ENCODE measurements at places on chromosomes 3 and 15.

- no peak for DNase-seq
Observed at GRCh38 chr3:133106169-133106568, 68.0 kb downstream of the TMEM108 start.

DNA sequence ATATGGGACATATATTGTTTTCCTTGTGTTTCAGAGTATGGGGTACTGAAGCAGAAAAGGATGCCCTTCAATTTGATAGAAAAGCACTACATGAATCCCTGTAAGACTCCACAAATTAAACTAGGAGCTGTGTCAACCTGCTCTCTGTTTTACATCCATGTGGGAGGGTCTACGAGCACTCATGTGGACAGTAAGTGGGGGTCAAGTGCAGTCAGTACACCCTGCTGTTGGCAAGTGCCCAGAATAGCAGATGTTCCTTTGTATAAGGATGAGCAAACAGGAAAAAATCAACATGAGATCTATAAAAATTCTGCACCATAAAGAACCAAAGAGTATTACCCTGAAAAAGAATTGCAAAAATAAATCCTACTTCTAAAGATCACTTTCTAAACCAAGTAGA, 659.9 kb downstream of the SI start:
- no peak for DNase-seq

GRCh38 chr3:100129941-100130340, 15.6 kb upstream of the FILIP1L start:
- DNase-seq: no peak

DNA sequence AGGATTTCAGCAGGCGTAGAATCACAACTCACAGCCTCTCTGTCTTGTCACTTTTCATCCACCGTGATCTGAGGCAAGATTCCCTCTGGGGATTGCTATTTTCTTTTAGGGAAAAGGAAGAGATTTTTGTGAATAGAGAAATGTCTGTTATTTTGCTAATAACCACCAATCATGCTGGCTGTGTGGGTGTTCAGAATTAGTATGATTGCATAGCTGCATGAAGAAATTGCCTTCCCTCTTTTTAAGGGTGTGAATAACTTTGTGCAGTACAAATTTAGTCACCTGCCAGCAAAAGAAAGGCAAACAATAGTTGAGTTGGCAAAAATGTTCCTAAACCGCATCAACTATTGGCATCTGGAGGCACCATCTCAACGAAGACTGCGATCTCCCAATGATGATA, 60.8 kb downstream of the KAT2B start:
- no peak for DNase-seq

DNA sequence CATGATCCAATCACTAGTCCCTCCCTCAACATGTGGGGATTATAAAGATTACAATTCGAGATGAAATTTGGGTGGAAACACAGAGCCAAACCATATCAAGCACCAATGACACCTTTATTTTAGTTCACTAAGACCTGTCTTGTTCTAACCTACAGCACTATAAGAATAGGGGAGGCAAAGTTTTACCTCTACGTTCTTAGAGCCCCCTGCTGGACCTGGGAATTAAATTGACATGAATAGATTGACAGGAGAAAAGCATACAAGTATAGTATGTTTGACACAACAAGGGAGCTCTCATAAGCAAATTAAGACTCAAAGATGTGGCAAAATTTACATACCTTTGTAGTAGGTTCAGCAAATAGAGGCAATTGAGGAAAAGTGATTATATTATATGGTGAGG, 974.4 kb upstream of the ALCAM start:
- DNase-seq: no peak

GRCh38 chr3:48141604-48142137, 46.5 kb downstream of the CDC25A start:
- no peak for DNase-seq

DNA sequence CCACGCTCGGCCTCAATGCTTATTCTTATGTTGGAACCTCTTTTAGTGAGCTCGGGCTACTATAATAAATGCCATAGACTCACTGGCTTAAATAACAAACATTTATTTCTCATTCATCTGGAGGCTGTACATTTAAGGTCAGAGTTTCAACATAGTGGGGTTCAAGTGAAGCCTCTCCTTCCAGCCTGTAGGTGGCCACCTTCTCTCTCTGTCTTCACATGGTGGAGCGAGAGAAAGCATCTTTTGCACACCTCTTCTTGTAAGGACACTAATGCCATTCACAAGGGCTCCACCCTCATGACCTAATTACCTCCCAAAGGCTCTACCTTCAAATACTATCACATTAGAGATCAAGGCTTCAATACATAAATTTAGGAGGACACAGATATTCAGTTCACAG, 520.3 kb upstream of the EPHA6 start:
- no peak for DNase-seq

- DNase-seq: no peak
Observed at GRCh38 chr3:182606905-182607504, 186.3 kb upstream of the ATP11B start.

DNA sequence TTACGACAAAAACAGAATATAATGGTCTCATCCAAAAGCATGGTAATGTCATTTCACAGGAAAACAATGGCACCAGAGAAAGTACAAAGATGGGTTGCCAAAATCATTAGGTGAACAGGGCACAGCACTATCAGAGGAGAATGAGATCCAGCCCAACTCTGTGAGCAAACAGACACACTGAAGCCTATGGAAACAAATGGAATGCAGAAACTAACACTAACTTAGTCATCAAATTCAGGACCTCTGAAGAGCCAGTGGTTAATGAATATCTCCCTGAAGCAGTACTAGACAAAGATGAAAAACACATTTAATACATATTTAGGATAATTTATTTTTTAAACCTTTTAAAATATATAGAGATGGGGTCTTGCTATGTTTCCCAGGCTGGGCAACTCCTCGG, 14.6 kb upstream of the RPS17 start:
- no peak for DNase-seq

DNA sequence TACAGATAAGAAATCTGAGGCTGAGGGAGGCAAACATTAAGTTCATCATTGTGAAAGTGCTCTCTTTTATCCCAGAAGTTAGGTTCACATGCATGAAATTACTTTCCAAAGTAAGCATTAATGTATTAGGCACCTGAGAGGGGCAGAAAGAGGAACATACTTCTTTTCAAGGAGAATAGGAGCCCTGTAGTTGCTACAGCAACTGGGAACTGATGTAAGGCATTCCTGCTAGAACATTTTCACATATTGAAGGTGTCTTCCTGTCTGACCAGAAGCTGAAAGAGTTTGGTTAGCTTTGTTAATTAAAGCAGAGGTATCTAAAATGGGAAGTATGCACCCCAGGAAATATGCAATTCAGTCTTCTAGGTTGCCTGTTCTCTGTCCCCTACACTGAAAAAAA, 65.5 kb upstream of the ZBTB20 start:
- no peak for DNase-seq

DNA sequence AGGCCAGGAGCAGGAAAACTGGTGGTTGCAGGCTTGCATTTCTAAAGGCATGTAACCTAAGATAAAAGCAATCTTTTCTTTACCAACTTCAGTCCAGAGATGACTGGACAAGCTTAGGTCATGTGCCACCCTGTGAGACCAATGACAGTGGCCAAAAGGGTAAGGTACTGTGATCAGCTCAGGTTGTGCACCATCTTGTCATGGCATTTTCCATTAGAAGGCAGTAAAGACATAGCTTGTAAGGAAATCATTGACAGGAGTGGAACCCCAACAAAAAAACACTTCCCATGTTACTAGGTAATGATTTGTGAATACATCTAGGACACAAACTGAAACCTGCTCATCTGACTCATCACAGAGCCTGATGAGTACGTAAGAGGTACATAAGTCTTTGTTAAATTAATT, 35.2 kb downstream of the SSR3 start:
- DNase-seq: no peak

DNA sequence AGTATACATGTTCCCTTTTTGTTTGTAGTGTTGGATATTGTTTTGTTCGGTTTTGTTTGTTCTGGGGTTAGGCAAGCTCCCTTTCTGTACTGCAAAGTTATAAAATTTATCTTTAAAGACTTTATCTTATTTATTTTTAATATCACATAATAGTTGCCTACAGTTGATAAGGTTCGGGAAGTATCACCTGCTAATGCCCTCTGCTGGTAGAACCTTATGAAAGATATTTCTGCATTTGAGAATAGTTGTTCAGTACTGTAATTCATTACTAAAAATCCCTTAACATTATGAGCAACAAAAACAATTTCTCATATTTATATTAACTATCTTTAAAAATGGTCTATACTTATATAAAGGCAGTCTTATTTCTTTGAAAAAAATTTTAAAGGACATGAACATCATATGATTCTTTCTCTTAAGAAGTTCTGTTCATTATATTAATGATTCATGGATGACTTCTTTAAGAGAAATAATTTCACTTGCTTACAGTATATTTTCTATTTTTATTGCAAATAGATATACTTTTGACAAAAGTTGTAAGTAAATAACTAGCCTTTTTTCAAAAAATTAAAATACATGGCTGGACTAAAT, 1126.8 kb downstream of the SI start:
- DNase-seq: no peak

GRCh38 chr3:180871901-180872300, 40.6 kb upstream of the FXR1 start:
- no peak for DNase-seq

- DNase-seq: no peak
Observed at GRCh38 chr15:78265752-78266224, 1.4 kb downstream of the DNAJA4 start.

DNA sequence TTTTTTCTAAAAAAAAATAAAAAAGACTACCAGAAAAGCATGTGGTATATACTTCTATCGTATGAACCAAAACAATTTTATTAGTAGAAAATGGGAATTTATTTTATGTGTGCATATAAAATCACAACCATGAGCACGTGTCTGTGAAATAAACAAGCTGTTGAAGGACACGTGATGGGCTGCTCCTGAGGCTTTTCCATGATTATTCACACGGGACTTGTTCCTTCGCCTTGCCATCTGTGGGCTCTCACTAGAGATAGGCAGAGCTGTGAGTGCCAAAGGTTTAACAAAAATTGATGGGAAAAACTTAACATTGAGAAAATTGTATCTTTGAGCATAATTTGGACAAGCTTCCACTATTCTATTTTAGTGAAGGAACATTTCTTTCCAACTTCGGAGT, 12.4 kb upstream of the ETV5 start:
- DNase-seq: no peak

DNA sequence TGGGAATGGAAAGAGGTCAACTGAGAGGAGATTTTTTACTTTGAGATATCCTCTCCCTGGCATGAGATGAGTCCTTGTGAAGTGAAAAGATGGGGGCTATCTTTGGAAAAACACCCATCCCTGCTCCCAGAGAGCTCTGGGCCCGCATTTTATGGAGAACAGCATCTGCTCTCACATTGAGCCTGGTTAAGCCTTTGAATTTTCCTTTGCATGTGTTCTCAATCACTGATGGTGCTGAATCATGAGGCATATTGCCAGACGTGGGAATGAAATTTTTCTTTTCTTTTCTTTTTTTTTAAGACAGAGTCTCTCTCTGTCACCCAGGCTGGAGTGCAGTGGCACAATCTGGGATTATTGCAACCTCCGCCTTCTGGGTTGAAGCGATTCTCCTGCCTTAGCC, 24.4 kb downstream of the TMEM45A start:
- DNase-seq: peak; percentile 45

GRCh38 chr15:65339920-65340319, 35.4 kb downstream of the RNU5B-1 start:
- DNase-seq: no peak

DNA sequence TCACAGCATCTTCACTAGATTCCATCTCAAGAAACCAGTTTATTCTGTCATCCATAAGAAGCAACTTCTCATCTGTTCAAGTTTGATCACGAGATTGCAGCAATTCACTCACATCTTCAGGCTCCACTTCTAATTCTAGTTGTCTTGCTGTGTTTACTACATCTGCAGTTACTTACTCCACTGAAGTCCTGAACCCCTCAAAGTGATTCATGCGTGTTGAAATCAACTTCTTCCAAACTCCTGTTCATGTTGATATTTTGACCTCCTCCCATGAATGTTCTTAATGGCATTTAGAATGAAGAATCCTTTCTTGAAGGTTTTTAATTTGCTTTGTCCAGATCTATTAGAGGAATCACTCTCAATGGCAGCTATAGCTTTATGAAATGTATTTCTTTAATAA, 287.6 kb upstream of the TBL1XR1 start:
- DNase-seq: no peak

DNA sequence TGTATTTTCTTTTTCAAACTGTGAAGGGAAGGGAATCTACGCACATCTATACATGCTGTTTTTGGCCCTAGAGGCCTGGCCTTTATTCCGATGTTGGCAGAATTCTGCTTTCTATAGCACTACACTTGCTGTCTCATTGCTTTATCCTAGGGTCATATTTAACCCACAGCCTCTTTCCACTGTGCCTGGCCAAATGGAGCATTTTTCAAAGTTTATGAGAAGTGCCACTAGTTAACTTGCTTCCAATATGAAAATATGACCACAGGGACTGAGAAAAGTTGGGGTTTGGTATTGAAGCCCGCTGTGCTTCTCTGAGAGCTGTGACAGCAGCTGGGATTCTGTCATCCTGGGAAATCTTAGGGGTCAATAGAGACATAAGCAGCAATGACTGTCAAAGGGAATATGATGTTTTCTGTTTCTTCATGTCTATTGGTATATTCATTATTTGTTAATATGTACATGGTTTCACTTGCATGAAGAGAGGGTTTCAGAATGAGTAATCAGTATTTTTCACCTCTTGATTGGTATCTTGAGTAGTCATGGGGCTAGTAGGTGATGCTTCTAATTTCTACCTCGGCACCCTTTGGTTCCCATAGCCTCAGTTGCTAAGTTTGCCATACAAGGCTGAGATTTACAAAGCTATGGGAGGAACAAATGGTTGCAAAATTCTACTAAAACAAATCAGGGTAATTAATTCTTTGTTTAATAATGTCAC, 275.8 kb upstream of the RBMS3 start:
- DNase-seq: no peak

GRCh38 chr3:71821116-71821515, 36.2 kb upstream of the PROK2 start:
- DNase-seq: no peak

DNA sequence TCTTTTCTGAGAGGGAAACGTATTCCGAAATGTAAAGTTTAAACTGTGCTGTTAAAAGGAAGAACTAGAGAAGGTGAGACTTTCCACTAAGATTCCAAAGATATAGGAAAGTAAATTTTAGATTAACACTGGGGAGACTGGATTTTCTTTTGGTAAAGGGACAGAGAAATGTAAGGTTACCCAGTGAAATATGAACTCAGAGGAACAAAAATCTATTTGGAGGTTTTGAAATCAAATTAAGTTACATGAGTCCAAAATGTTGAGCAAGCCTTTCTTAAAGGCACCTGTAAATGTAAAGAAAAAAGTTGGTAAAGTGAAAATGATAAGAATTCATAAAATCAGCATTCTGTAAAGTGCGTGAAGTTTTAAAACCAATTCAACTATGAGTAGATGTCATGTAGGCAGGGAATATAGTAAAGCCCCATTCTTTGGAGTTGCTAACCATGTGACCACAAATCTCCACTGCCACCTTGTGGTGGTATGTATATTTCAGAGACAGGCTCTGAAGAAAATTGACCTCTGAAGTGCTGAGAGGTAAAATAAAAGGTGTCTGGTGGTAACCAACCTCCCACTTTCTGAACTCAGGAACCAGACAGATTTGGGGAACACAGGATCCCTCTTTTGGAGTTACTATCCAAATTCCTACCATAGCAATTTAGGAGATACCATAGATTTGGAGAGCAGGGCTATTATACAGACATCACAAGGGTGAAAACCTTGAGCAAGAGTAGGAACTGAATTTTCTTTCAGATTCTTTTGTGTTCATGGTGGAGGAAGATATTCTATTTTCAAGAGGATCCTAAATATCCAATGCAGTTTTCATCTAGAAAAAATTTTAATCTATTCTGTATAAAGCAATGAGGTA, 215.3 kb downstream of the ROBO2 start:
- peak; percentile 10 for DNase-seq

- DNase-seq: no peak
Observed at GRCh38 chr3:43707998-43708397, 17.3 kb downstream of the ABHD5 start.
